ENCODE measurements at places on chromosomes 11 and 22.

DNA sequence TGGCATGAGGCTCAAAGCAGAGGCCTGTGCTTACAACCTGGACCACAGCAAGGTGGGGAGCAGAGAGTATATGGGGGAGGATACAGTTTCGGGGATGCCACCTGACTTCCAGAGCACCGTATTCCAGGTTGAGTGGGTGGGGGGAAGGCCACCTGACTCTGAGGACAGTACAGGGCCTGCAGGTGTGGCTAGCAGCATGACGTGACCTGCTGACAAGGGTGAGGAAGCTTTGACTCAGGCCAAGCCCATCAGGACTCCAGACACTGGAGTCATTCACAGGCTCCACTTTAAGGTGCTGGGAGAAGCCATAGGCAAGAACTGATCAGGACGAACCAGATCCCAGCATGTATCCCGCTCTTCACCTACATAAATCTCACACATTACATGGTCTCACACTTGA is 34.6 kb upstream of the CRTAM start:
- DNase-seq = no peak

- DNase-seq = no peak
Measured at GRCh38 chr22:37279331-37280181, 2.8 kb upstream of the CYTH4 start.

GRCh38 chr11:66617155-66617834 is 865 bp downstream of the RBM14 start:
- DNase-seq = peak; percentile 40

- no peak for DNase-seq
Measured at GRCh38 chr22:22954656-22955055, 67.0 kb downstream of the IGLL5 start.

GRCh38 chr11:88508418-88508758 is 170.9 kb upstream of the CTSC start:
- DNase-seq = no peak

DNA sequence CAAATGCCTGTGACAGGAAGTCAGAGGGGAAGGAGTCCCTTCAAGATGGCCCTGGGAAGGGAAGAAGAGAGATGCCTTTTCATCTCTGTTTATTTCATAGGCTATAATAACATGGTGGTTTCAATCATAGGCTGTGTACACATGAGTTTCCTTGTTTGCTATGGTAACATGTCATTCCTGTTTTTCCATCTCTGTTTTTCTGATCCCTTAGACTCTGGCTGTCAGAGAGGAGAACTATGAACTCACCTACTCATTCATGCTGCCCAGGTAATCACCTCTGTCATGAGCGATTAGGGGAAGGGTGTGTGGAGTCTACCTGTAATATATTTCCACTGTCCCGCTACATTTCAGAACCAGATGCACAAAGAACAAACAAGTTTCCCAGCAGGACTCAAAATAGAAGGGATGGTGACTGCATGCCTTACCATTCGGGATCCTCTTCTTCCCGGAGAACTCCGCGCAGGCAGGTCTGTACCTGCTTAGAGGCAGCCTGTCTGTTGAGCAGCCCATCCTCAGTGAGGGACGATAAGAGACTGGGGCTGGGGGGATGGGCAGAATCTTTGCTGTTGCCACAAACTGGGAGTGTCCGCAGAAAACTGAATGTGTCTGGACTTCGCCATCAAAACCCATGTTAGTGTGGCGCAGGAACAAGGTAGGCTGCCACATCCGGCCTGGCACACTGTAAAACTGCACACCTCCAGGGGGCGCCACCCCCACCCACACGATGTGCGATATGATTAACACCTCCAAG is 7.1 kb upstream of the PEX26 start:
- no peak for DNase-seq

DNA sequence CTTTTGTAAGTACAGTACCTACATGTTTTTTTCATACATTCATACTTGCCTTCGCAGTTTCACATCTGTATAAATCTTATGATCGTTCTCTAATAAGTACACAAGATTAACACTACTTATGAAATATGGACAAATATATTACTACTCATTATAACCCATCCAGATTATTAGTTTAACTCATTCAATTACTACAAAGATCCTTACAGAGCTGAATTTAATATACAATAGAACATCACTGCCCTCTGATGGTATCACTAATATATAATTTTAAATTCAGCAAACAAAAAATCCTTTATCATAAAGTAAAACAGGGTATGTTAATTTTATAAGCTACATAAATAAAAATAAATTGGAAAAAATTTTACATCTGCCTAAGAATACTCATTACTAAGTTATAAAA is 7.4 kb downstream of the SVIP start:
- no peak for DNase-seq

DNA sequence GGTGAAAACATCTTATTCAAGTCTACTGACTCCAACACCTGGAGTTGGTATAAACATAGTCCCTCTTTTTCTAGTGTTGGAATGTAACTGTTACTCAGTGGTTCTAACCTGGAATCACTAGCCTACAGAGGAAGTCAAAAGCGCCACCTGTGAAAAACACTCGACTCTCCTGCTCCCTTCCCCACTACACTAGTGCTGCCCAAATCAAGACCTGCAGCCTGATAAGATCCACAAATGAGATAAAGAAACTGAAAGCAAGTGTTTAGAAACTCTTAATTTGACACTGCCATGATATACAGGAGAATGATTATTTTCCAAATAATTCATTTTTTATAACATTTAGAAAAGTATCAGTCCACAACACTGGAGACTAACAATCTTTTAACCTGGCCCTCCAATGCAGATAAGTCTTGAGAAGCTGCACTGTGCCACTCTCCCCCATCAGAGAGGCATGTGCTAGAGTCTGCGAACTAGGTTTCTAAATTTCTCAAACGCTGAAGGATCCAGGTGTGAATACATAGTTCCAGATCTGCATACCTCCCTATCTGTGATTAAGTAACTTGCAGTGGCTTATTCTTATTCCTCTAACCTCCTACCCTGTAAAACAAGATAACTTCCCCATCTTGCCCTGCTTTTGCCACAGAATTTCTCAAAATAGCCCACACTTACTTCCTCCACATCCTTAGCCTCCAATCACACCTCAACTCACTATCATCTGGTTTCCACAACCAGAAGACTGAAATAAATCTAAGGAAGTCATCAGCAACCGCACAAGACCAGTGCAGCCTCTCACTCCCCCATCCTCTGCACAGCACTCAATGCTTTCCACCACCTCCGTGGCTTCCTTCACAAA is 88.1 kb downstream of the RRAS2 start:
- DNase-seq = no peak

- no peak for DNase-seq
Measured at GRCh38 chr11:86625544-86625943, 46.9 kb downstream of the ME3 start.

DNA sequence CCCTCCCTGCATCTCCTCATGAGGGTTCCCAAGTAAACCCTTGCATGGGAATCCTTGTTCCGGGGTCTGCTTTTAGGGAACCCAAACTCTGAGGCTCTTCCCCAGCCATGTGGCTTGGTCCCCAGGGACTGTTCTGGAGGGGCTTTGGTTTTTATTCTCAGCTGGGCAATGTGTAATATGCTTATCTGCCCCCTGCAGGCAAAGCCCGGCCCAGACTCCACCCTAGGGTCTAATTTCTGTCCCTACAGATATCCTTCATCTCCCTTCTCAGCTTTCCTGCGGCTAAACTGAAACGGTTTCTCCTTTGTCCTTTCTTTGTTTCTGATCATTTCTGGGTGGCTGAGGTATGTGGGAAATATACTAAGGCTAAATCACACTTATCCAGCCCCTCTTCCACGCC is 37.1 kb downstream of the TST start:
- DNase-seq = no peak

DNA sequence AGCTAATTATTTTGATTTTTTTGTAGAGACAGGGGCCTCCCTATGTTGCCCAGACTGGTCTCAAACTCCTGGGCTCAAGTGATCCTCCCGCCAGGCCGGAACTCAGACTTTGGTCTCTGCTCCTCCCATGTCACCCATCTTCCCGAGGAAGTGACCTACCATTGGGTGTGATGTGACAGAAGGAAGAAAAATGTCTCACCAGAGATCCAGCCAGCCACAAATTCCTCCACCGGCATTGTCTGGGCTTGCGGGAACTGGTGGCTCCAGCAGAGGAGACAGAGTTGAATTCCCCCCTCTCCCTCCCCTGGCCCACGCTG is 772 bp downstream of the SLC25A45 start:
- DNase-seq = no peak

GRCh38 chr11:1409108-1409851 is 19.5 kb downstream of the BRSK2 start:
- DNase-seq = no peak

DNA sequence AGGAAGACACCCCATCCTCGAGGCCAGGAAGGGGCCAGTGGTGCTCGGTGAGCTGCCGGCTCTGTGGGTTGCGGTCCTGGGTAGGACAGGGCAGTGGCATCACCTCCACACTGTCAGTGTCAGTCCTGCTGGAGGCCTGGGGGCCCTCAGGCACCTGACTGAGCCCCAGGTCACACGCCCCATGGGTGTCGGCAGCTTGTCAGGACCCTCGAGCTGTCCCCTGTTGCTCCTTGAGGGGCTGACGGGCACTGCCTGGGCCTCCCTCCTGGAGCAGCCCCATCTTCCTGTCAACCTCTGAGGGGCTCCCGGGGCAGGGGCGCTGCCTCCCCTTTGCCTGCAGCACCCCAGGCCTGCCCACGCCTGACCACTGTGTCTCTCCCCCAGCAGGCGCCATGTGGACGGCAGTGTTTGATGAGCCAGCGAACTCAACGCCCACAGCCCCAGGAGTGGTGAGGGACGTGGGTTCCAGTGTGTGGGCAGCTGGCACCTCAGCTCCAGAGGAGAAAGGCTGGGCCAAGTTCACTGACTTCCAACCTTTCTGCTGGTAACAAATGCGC is 35.4 kb downstream of the SBF1 start:
- no peak for DNase-seq

DNA sequence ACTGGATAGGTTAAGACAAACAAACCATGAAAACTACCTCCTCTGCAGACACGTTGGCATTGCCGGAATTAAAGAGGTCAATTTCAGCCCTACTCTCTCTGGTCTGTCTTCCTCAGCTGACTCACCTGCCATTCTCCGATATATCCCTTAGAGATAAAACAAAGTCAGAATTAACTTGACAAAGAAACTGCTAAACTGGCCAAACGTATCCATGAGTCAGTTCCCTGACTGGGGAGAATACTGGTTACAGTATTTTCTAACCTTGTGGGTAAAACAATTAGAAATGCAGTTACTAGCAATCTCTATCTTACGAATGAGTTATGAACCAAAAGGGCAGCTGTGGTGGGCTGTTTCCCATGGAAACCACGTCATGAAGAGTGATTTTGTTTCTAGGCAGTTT is 96.2 kb downstream of the RDX start:
- DNase-seq = no peak

DNA sequence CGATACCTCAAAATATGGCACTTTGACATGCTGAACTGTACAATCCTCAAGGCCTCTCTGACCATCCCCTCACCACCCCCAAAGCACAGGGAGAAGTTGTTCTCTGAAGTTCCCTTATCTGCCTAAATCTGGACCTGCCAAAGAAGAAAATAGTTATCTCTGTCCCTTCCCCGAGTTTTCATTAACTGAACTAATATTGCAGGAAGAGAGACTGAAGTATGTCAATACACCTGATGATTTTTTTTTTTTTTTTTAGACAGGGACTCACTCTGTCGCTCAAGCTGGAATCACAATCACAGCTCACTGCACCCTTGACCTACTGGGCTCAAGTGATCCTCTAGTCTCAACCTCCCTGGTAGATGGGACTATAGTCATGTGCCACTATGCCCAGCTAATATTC is 75.0 kb downstream of the SIK3 start:
- no peak for DNase-seq

- DNase-seq = no peak
Measured at GRCh38 chr11:44564166-44564565, 1.3 kb upstream of the CD82 start.

- DNase-seq = no peak
Measured at GRCh38 chr11:99366546-99366945, 345.8 kb downstream of the CNTN5 start.

DNA sequence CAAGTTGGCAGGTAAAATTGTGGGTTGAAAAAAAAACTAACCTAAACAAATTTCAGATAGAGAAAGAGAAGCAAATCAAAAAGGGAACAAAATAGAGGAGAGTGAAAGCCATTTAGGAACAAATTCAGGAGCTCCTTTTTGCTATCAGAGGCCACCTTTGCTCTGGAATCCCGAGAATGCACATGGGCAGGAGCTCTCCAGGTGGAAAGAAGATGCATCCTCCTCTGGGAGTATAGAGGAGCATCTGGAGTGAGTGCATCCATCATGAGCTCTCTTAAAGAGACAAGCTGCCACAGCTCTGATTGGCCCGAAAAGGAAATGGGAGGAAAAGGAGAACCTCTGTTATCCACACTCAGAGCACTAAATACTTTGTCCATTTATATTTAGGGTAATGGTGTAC is 26.3 kb downstream of the MRGPRX1 start:
- DNase-seq = no peak

GRCh38 chr11:83287631-83288030 is 1.5 kb upstream of the CCDC90B start:
- no peak for DNase-seq

DNA sequence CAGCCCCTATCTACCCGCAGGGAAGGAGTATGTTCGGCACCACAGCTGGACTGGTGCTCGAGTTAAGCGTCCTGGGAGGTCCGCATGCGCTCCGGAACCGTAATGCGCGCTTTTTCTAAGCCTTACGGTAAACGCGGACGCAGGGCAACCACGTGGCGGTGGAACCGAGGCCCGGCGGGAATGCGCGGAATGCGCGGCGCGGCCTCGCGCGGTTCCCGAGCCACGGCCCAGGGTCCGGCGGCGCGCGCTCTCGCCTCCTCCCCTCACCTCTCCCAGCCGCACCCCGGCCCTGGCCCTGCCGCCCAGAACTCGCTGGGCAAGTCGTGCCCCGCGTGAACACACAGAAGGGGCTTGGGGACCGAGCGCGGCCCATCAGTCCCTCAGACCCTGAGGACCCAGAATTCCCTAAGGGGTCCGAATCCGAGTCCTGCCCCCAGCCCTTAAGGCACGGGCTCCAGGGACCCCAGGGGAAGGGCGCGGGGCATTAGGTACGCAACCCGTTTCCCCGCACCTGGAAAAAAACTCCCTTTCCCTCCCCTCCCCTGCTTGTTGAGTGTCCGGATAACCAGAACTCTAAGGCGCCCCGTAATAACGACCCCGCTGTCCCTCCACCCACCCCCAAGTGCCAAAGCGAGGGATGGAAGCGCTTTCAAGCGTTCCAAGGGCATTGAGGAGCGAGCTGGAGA is 4.3 kb upstream of the CCND1 start:
- no peak for DNase-seq

Data from thoracic aorta (tissue), 2 donors.